EL (cell line): ENCODE measurements at places on chromosomes 7 and 10.

GRCh38 chr7:129163875-129164544 lies 19.5 kb downstream of the TSPAN33 start:
- peak; percentile 46 for DNase-seq

DNA sequence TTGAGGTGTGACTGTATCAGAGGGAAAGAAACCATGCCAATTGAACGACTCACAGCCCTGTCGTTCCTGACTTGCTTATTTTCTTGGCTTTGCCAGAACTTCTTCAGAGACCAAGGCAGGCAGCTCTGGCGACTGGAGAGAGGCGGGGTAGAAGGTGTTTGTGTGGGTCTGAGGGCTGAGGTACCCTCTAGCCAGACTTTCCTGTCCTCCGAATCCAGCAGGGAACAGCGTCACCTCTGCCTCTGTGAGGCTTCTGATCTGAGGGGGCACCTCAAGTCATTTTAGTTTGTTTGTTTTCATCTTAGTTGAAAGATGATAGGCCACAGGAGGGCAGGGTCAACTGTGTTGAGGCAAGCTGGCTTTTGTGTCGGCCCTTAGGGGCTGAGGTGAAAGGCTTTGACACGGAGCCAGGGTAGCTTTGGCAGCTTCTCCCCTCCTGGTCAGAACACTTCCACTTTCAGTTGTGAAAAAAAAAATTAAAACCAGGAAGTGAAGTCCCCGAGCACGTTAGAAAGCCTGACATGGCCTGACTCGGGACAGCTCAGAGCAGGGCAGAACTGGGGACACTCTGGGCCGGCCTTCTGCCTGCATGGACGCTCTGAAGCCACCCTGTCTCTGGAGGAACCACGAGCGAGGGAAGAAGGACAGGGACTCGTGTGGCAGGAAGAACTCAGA lies 1.9 kb downstream of the ACSL5 start:
- DNase-seq = peak; percentile 67

GRCh38 chr7:116215551-116215950 lies 5.2 kb downstream of the TES start:
- no peak for DNase-seq

GRCh38 chr10:82041018-82041417 lies 166.0 kb downstream of the NRG3 start:
- no peak for DNase-seq

GRCh38 chr10:71659111-71659634 lies 60.4 kb downstream of the C10orf105 start:
- no peak for DNase-seq

DNA sequence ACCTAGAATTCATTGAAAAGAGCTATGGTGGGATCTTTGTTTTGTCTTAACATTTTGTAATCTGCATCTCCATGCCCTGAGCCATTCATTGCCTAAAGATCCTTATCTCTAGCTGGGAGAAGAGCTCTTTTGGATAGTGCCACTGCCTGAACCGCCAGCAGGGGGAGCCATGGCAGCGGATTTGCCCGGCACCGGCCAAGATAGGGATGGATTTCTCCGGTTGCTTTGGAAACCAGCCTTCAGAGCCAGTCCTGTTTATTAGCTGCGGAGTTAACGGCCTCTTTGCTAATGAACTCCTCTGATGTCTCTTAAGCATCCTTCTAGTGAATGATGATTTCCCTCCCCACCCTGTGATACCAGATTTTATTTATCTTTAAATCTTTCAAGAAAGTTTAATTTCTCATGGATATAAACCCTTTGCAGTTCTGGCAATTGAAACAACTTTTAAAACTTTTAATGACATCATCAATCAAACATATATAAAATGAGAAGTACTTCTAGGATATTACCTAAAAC lies 58.2 kb upstream of the LYZL2 start:
- DNase-seq = peak; percentile 79

GRCh38 chr10:22630234-22631174 lies 83.9 kb downstream of the PIP4K2A start:
- DNase-seq = peak; percentile 67

- no peak for DNase-seq
These were observed 6.2 kb downstream of the CPED1 start for GRCh38 chr7:120994512-120995410.

DNA sequence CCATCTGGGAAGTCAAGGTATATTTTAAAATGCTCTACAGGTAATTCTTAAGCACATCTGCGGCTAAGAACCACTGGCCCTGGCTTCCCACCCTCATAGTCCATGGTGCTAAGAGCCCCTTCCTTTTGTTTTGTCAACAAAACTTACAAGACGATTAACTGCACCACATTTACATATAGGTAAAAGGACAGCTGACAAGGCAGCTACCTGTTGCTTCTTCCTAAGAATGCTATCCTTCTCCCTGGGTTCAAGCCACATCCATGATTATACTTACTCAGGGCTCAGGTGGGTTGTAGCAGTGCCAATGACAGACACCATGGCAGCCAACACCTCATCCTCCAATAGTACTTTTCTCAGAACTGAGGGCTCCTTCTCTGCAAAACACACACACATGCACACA lies 16.3 kb downstream of the ZDHHC16 start:
- DNase-seq = no peak

- DNase-seq = peak; percentile 80
These were observed 145.9 kb downstream of the SH3PXD2A start for GRCh38 chr10:103709341-103709920.

DNA sequence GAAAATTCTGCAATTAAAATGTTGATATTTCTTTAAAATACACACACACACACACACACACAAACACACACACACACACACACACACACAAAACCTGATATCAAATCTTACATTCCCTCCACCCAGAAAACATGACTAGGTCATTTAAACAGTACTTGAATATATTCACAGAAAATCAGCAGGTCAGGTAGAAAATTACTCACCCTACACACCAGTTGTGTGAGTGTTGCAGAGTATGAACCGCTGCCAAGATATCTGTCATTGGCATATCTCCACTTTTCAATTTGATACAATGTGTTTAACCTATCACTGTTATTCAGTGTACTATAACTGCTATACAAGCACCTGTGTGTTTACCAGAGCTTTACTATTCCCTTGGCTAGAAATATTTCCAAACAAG lies 283.6 kb upstream of the LRRTM3 start:
- DNase-seq = peak; percentile 20

GRCh38 chr10:16816171-16816570 lies 1.1 kb downstream of the RSU1 start:
- DNase-seq = peak; percentile 8

- no peak for DNase-seq
These were observed 77.4 kb downstream of the DLG5 start for GRCh38 chr10:77849039-77849664.

- DNase-seq = no peak
These were observed 319.0 kb downstream of the GLRX3 start for GRCh38 chr10:130455111-130455695.

- DNase-seq = no peak
These were observed 721 bp downstream of the ARL3 start for GRCh38 chr10:102713539-102713813.

DNA sequence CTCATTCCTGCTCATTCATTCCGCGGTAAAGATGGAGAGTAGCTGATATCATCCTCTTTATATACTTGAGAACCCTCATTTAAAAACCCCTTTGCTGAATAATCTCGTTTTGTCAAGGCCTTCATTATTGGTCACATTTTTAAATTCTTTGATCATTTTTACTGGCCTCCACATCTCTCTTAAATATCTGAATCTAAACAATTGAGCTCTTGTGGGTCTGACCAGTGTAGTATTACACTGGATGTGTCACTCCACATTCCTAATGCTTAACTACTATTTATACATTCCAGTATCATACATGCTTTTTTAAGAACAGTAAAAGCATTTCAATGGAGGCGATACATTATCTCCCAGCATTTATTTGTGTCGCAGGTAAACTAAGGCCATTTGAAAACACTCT lies 12.6 kb upstream of the PRPS1L1 start:
- peak; percentile 66 for DNase-seq

- DNase-seq = no peak
These were observed 275.3 kb downstream of the DNAJB6 start for GRCh38 chr7:157612009-157612663.

- DNase-seq = peak; percentile 64
These were observed 12.1 kb downstream of the AVL9 start for GRCh38 chr7:32507414-32507813.

DNA sequence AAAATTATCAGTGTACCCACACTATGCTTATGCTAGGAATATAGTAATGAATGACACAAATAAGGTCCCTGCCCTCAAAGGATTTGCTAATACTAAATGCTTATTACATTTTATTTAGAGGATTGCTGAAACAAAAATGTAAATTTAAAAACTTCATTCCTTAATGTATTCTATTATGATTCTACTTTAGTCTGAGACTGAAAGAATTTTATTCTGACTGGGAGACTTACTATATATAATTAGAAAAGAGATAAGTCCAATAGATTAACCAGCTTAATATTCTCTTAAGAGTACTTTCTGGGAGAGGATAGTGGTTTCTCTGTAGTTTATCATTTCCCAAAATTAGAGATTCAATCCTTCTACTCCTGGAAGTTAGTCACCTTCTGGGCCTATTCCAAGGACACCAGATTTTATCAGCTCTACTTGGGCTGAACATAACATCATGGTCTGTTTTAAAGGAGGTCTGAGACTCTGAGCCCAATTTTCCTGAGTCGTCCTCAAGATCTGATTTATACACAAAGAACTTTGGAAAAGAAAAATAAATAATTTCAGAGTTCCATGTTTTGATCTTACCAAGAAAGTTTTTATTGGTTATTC lies 41.1 kb downstream of the ASZ1 start:
- DNase-seq = peak; percentile 15

- no peak for DNase-seq
These were observed at the start of gene GPR26 for GRCh38 chr10:123666318-123667236. Gene GPR26 (plus strand): TSS chr10:123666355. CDS start chr10:123666408, 53 bp downstream.

GRCh38 chr10:121919666-121920065 lies 8.2 kb downstream of the ATE1 start:
- no peak for DNase-seq

- peak; percentile 20 for DNase-seq
These were observed 137.9 kb upstream of the MKI67 start for GRCh38 chr10:128263891-128264688.

- DNase-seq = peak; percentile 57
These were observed 128.0 kb downstream of the ZMIZ1 start for GRCh38 chr10:79196470-79197461.

- DNase-seq = peak; percentile 10
These were observed 236.9 kb downstream of the SLC25A13 start for GRCh38 chr7:96084881-96085553.

GRCh38 chr7:7795203-7795602 lies 76.8 kb upstream of the RPA3 start:
- no peak for DNase-seq

DNA sequence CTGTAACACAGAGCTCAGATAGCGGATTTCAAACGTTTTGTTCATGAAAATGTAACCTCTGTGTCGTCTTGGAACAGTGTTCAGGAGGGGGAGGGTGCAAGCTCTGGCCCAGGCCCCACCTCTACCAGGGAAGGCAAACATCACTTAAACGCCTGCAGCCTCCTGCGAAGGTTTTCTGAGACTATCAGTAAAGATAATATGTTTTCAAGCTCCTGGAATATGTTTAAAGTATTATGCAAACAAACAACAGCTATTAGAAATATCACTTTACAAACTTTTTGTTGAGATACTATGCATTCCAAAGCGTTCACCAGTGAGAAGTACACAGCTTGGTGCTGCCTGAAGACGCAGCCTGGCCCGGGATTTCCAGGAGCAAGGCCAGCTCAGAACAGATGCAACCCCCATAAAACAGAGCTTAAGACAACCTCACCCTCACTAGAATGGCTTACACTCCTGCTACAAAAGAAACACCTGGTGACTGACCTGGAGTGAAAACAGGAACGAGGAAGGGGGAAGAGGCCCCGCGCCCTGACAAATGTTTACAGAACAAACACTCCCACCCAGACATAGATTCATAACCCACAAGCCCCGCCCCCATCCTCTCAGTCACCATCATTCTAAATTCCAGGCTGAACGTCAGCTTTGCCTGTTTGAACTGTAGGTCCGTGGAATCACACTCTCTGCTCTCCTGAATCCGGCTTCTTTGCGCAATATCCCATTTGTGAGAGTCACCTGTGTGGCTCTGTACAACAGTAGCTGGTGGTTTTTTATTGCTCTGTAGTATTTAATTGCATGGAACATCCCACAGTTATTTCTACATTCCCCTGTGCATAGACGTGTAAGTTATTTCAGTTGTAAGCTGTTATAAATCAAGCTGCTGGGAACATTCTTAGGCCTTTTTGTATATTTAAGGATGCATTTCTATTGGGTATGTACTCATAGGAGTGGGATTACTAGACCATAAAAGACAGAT lies 155.0 kb downstream of the PTPRN2 start:
- no peak for DNase-seq

DNA sequence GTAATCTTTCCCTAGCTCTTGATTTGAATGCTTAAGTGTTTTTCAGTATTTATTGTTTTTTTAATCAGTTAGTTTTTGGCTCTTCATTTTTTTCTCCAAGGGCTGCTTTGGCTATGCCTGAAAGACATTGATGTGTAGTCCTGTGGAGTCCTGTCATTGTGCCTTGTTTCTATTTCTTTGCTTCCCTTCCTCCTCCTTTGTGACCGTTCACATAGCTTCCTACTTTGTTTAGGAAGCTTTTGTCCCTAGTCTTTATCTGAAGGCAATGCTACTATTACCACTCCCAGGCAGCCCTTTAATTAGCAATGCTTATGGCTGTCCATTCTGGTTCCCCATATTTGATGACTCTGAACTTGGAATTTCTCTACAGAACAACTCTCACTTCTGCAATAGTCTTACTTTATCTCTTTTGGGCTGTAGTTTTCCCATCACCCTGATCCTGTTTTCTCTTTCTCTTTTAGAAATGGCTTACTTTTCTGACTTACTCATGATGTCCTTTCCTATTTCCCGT lies 39.9 kb downstream of the ADCYAP1R1 start:
- no peak for DNase-seq

DNA sequence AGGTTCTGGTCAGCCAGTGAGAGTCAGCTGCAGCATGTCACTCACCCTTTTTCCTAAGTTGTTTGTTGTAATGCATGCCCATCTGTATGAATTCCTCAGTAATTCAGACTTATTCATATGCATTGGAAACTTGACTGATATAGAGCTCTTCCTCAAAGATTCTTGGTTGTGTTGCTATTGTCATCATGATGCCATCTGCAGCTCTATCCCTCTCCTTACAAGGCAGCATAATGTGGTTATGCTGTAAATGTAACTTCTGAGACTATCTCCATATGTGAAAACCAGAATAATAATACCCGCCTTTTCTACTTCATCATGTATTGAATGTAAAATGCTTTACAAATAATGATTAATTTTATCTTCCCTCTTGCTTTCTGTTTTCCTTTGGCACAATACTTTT lies 252.6 kb upstream of the MTPN start:
- no peak for DNase-seq

DNA sequence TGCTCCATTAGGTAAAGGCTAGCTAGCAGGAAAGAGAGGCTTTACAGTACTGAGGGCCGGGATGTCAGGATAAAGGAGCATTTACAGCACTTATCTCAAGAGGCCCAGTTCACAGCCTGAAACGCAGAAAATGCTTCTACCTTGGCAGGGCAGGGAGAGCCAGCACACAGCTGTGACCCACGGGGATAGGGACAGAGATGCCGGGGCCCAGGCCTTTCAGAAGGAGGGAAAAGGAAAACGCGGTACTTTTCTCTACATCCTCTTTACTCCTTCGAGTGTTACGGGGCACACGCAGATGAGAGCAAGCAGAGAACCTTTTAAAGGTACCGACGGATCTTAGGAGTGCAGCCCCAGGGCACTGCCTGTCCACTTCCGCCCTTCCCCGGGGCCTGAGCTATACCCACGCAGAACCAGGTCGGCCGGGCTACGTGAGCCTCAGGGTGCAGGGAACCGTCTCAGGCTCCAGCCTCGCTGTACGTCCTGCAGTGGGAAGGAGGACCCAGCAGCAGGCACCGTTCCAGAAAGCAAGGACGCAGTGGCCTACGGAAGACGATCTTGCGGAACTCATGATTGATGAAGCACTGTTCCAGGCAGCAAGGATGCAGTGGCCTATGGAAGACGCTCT lies 232.3 kb downstream of the ELFN1 start:
- DNase-seq = no peak
